ENCODE measurements at places on chromosomes 12 and 14.

DNA sequence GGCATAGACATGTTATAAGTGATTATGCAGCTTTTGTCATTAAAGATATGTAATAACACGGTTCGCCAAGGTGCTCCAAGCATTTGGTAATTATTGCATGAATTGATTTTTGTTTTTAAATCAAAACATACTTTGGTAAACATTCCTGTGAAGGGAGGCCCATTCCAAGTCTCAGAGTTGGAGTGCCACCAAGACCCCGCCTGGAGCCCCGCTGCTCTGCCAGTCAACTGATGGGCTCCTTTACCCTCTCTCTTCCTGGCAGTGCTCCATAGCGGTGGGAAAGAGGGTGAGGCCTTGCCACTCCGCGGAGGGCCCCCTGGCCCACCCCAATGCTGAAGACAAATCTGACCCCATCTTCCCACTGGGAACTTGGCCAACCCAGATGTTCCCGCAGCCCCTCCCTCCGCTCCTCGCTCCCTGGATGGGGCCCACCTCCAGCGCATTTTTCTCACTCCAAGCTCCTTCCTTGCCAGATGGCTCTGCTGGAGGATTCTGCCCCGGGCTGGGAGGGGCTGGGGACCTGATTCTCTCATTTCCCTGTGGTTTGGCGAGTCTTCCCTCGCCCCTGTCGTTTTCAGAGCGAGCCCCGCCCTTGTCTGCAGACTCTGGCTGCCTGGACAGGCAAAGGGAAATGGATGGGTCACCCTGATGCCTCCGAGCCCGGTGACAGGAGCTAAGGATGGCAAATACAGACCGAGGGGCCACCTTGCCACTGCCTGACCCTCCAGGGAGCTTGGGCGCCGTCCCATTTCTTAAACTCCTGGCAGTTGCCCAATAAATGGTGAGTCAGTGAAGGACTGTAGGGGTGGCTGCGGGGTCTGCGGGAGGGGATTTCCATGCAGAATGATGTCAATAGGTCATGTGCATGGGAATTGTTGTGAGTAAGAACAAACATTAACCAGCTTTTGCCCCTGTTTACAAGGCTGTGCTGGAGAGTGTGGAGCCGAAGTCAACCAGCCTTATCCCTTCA is 9.2 kb upstream of the PAPLN start:
- peak; percentile 93 for DNase-seq

DNA sequence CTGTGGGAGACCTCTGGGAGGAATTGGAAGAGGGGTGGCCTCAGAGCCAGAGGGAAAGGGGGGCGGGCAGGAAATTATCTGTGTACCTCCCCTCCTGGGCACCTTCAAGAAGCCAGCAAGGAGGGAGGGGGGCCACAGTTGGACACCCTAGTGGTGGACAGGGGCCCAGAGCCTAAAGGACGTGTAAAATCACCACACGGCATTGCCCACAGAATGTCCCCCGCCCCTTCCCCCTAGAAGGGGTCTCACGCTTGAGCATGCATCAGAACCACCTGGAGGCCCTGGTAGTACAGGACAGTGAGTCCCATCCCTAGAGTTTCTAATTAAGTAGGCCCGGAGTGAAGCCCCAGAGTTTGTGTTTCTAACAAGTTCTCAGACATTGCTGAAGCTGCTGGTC is 8.2 kb downstream of the ENDOU start:
- DNase-seq: no peak

GRCh38 chr14:77541905-77542304 is 43.3 kb upstream of the ISM2 start:
- DNase-seq: no peak

DNA sequence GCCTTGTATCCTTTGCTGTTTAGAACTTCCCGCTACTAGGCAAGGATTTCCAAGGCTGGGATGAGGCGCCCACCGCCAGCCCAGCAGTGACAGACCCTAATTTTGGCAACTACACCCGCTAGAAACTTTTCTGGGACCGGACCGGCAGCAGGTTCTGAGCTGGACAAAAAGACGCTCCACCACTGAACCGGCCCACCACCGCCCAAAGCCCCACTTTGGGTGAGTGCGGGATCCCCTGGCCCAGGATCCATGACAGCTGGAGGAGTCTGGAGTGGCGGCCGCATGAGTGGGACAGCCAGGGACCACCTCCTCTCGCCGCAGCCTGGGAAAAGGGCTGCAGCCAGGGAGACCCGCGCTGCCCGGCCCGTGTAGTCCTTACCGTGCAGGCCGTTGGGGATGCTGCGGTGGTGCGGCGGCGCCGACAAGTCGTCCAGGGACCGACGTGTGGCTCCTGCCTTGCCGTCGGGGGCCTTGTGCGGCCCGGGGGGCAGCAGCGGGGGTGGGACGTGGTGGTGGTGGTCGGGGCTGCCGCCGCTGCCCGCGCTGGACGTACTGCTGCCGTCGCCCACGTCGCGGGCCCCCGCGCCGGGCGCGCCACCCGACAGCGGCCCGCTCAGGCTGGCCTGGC is 1.1 kb downstream of the CCDC85C start:
- no peak for DNase-seq

DNA sequence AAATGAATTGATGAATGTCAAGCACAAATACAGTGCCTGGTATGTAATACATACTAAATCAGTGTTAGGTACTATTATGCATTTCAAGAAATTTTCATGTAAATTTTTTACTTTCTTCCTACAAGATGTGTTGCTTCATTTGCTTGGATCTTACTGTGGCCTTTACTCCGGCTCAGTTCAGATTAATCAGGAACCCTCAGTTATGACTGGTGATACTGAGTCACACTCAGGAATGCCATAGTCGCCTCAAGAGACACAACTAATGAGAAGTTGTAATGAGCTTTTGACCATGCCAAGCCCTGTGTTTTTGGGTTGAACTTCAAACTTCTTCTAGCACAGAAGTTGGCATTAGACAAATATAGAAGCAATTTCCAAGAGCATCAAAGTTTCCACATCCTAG is 96.0 kb downstream of the TGFB3 start:
- DNase-seq: peak; percentile 15

DNA sequence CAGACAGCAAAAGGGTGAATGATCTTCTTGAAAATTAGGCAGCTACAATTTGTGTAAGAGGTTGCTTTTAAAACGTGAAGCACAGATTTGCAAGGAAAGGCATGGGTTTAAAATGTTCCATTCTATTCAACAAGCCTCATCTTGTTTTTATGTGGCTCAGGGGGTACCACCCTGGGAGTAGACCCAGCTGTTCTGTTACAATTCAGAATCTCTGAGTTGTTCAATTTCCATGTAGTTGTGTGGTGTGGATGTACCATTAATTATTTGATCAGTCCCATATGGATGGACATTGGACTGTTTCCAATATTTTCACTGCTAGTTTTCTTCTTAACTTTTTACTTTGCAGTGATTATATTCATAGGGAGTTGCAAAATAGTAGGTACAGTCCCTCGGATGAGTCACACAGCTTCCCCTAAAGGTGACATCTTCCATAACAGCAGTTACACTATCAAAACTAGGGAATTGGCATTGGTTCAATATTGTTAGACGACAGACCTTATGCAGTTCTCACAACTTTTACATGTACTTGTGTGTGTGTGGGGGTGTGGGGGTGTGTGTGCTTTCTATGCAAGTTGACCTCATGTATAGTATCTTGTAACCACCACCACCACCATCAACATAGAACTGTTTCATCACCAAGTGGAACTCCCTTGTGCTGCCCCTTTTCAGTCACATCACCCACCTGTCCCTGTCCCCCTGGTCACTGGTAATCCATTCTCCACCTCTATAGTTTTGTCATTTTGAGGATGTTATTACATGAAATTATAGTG is 59.0 kb upstream of the CAPRIN2 start:
- DNase-seq: no peak

DNA sequence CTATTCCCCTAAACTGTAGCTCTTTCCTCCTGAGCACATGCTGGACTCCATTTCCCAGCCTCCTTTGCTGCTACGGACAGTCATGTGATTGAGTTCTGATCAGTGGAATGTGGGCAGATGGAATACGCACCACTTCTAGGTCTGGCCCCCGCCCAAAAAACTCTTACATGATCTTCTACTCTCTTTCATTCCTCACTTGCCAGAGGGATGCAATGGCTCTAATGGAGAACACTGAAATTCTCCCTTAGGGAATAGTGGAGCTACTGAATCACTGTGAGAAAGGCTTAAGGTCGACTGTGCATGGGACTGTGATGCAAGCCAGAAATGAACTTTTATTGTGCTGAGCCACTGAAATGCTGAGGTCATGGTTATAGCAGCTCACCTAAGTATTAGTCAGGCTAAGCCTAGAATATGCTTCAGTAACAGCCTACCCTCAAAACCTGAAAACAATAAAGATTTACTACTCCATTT is 13.0 kb upstream of the TMED2 start:
- no peak for DNase-seq

GRCh38 chr14:67242168-67242420 is 859 bp downstream of the PALS1 start:
- DNase-seq: no peak

DNA sequence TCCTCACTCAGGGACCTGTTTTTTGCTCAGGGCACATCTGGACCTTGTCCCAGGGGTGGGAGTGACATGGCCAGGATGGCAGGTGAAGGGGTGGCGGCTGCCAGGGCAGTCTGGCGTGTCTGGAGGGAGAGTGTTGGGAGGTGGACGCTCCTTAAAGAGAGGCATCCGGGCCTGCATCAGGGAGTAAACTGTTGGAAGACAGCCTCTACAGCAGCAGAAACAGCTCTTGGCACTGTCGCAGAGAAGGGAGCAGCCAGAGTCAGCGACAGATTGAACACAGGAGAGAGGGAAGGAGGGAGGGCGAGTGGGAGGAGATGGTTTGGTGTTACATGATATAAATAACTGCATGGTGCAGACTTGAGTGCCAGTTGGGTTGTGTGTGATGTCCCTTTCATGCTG is 52.8 kb downstream of the IGF1 start:
- no peak for DNase-seq

DNA sequence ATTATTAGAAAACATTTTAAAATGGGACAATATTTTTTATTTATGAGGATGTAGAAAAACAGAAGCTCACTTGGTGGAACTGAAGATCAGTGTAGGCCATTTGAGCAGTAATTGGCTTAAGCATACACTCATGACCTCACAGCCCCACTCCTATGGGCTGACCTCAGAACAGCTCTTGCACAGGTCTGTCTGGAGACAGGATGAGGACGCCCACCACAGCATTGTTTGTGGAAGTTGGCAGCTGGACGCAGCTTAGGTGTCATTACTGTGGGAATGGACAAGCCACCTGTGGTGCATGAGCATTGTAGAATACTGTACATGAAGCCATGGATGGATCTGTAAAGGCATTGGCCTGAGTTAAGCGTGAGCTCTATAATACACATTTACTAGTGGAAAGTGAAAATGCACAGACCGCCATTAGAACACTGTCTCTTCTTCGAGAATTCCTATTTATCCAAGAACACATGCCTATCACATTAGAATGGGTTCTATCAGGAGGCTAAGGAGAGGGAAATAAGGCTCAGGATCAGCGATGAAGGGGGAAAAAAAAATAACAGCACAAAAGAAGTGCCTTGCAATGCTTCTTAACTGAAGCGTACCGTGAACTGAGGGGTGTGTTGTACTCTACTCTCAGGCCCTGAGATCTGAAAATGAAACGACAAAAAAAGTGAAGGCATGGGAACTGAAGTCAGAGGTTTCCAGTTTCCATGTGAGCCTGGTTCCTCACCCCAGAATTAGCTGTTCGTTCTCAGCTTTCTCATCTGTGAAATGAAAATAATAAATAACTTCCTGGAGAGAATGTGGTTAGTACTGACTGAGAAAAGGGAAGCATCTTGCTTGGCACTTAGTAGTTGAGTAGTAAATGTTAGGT is 33.6 kb downstream of the KCNA1 start:
- no peak for DNase-seq

GRCh38 chr12:14910090-14910915 is 24.6 kb upstream of the MGP start:
- DNase-seq: no peak

DNA sequence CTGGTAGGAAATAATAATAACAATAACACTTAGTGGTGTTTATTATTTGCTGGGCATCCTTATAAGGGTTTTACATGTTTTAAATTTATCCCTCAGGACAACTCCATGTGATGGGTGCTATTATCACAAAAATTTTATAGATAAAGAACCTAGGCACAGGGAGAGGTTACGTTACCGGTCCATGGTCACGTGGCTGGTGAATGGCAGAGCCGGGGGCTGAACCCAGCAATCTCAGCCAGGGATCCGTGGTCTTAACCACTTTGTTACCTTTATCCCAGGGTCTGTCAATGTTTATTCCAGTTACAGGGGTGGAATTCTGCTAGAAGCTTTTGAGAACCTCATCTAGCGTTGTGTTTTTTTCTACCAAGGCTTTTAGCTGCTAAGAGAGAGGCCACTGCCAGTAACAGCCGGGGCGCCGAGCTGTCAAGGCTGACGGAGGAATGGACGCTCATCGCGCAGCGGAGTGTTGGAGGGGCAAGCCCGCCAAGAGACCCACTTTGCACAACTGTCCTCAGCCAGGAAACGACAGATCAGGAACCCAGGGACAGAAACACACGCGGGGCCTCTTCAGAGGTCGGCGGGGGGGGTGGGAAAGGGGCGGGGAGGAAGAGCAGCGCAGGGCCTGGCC is 418 bp downstream of the AMN1 start:
- no peak for DNase-seq

- DNase-seq: no peak
Measured at GRCh38 chr12:109738878-109739665, 25.4 kb downstream of the FAM222A start.

- no peak for DNase-seq
Measured at GRCh38 chr12:14279845-14280244, 85.6 kb upstream of the ATF7IP start.

DNA sequence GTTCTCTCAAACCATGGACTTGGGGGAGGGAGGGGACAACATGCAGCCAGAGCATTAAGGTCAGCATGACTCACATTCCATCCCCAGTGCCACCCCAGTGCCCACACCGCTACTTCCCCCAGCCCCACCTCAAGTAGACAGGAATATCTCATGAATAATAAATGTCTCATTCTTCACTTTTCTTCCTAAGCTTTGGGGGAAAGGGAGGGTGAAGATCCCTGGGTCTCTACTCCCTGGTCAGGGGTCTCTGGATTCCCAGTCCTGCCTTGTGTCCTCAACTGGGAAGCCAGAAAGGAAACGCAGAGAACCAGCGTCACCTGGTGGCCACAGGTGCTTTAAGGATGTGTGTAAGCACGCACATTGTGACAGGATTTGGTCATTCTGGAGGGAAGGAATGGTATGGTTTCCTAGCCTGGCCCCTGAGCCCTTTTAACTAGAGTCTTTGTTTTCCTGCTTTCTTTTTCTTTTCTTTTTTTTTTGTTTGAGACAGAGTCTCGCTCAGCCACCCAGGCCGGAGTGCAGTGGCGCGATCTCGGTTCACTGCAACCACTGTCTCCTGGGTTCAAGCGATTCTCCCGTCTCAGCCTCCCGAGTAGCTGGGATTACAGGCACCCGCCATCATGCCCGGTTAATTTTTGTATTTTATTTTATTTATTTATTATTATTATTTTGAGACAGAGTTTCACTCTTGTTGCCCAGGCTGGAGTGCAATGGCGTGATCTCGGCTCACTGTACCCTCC is 3.4 kb downstream of the GPR84 start:
- DNase-seq: peak; percentile 91

DNA sequence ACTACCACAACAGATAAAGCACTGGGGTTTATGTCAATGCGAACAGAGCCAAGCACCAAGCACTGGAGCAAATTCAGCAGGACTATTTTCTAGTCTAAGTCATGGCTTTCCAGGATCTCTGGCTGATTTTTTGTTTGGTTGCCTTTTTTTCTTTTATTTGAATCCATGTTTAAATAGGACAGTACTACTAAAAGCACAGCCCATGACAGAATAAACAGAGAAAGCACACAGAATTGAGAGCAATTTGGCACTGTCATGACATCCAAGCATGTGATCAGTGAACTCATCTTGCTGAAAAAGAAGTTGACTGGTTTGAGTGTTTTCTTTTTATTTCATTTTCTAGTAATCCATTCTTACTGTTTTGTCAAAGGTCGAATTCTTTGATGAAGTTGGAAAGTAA is 23.1 kb upstream of the RERG start:
- DNase-seq: no peak

Data from ACHN (cell line).